H4 (cell line): ENCODE measurements at places on chromosomes 11 and 22. TPM values are rescaled to one million over a fixed set of nuclear protein-coding genes. Genes with fewer than 3 reads are reported as not detected.
A peak's percentile ranks its signal among the peaks of the same experiment; 100 is the strongest.

GRCh38 chr22:49259839-49260615 lies 567.6 kb downstream of the BRD1 start:
- DNase-seq, result no peak

GRCh38 chr22:21624120-21624879 lies 5.5 kb downstream of the YDJC start:
- no peak for DNase-seq

- no peak for DNase-seq
Observed at GRCh38 chr22:49116486-49117120, 711.1 kb downstream of the BRD1 start.

GRCh38 chr11:108672113-108672512 lies 7.2 kb downstream of the DDX10 start:
- no peak for DNase-seq

DNA sequence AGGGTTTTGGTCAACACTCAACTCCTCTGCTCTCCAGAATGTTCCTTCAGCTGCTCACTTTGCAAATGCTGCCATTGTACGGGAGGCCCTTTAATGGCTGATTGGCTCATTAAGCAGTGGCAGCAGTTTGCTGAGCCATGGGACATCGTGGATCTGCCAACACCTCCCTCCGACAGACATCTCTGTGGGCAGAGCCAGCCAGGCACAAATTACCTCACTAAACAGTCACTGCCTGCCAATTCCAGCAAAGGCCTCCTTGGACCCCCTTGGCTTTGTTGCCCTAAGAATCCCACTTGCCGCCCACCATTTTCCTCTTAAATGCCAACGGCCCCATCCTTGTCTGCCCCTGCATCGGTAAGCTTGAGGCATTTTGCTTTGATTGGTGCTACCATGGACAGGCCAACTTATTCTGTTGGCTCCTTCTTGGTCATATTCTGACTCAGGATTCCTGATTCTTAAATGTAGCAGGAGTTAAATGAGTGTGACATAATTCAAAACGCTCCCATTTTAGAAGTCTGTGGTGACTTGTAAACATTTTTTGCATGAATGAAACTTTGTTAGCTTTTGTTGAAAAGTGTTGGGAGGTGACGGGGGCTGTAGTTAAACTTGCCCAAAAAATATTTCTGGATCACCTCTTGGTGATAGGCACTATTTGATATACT lies 57.5 kb upstream of the LMO2 start:
- no peak for DNase-seq

DNA sequence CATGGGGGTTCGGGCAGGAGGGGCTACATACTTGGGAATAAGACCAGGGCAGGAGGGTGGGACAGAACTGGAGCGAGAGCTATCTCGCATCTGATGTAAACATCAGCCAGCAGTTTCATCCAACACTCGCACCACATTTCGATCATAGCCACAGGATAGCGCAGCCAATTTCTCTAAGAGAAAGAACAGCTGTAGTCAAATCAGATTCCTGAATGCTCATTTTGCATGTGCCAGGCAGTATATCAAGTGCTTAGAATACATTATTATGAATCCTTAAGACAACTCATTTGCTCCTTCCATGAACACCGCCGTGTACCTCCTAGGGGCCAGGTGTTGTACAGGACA lies 14.5 kb downstream of the DGCR2 start:
- DNase-seq, result no peak

DNA sequence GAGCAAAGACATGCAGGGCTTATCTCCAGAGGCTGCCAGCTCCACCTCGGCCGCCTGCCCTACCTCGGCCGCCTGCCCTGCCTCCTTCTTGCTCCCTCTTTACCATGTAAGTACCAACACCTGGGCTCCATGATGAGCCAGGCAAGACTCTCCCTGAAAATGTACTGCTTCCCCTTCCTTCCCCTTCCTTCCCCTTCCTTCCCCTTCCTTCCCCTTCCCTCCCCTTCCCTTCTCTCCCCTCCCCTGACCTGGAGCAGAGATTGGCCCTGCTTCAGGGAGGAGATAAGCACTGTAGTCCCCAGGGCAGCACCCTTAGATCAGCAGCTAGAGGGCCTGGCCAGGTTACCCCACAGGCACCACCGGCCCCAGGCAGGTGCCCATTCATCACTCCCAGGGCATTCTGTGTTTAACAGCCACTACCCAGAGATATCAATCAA lies 25.4 kb upstream of the ADORA2A start:
- DNase-seq, result no peak

DNA sequence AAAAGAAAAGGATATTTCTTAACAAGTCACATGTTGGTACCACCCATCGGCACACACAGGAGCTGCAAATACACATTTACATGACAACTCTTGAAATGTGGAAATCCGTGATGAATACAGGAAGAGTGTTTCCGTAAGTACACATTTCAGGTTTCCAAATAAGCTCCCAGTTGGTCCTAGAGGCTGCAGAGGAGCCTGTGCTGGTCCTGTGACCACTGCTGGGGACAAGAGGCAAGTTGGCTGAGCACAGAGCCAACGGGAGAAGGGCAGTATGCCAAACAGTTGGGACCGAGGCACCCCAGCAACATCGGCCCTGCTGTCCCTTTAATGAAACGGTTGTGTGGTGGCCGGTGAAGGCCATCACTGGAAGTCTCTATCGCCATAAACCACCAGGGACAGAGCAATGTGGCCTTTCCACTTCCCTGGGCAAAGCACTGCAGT lies 38.5 kb upstream of the ARFGAP3 start:
- no peak for DNase-seq

DNA sequence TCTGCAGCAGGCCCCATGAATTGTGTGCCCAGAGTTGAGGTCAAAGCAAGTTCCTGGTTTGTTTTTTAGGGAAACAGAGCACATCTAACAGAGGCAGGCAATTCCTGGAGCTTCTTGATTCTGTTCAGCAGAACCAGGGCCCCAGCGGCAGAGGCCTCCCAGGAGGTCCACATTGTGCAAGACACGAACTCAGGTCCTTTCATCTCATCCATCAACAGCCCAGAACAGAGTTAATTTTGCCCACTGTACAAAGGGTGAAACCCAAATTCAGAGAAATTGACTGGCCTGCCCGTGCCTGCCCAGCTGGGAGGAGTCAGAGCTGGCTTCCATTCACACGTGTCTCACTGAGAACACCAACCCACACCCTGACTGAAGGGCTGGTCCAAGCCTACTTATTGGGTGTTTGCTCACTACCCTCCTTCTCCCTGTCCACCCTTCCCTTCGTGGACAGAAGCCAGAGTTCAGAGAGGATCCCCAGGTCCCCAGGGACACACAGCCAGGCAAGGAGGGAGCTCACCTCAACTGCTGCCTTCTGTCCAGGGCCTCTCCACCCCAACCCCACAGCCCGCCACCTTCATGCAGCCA lies 607.1 kb downstream of the TBC1D22A start:
- no peak for DNase-seq

GRCh38 chr11:108871152-108871551 lies 206.3 kb downstream of the DDX10 start:
- DNase-seq, result peak; percentile 34

DNA sequence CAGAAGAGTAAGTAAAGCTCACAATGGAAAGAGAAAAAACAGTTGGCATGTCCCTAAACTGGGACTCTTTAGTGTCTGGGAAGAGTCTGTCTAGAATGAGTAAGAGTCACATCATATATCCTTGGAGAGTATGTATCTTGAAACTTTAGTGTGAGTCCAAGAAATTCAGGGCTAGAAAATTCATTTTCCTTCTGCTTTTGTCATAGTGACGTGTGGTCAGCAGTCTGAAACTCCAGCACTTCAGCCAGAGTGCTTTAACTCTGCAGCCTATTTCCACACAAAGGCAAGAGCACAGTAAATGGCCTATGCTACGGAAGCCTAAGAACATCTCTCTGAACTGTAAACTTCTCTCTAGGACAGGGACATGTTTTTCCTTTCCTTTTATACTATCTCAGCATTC lies 174.1 kb downstream of the FAM181B start:
- no peak for DNase-seq

- no peak for DNase-seq
Observed at GRCh38 chr11:60204922-60205321, 22.0 kb upstream of the MS4A6A start.

- no peak for DNase-seq
Observed at GRCh38 chr22:35743326-35743860, 25.7 kb downstream of the APOL5 start.

DNA sequence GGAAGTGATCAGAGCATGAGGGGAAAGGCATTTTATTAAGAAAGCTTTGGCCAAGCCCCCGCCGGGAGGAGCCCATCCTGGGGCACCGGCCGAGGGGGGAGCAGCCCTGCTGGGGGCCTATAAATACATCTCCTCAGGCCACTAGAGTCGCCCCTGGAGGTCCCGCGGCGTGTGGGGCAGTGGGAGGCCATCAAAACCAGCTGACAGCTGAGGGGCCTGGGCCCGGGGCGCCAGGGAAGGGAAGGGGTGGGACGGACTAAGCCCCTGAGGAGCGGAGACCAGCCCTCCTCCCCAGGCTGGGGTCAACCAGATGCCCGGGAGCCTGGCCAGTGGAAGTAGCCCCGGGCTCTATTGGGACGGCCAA lies 13.1 kb downstream of the SCARF2 start:
- no peak for DNase-seq

DNA sequence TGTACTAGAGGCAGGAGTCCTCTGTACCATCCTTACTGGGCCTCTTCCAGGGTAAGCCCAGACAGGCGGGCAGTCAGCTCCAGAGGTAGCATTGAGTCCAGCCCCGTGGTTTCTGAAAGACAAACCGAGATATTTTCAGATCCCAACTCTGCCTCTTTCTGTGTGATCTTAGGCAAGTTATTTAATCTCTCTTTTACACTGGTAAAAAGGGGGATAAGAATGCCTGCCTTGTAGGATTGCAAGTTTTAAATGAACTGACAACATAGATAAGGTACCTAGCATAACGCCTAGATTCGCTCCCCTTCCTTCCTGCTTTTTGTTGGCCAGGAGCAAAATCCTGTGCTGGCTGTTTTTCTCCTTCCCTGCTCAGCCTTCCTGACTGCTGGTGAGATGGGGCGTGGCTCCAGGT lies 56.4 kb upstream of the NNMT start:
- no peak for DNase-seq

DNA sequence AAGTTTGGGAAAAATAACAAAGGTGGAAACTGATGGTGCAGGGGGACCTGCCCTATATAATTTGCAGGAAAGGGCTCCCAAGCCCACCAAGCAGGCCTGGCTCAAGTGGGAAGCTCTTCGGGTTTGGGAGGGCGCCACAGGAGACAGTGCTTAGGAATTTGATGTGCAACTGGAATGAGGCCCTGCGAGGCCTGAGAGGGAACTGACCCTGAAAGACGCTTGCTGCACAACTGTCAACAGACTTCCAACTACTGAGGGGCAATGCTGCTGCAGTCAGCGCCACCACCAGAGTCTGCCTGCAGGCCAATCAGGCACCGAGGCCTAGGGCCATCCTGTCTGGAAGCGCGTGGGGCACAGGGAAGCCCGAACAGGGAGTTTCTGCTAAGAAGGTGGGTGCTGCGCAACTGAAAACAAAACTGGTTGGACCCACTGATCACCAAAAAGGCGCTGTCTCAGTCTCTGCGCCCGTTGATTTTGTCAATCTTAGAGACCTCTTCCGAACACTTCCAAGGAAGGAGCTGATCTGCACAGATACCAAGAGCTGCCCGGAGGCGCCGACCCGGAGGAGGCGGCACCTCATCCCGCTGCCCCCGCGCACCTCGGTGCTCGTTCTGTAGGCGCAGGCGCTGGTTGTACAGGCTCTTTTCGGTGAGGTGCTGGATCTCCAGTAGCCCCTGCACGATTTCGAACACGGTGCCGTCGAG lies 667 bp downstream of the DGCR6L start:
- DNase-seq, result peak; percentile 1

DNA sequence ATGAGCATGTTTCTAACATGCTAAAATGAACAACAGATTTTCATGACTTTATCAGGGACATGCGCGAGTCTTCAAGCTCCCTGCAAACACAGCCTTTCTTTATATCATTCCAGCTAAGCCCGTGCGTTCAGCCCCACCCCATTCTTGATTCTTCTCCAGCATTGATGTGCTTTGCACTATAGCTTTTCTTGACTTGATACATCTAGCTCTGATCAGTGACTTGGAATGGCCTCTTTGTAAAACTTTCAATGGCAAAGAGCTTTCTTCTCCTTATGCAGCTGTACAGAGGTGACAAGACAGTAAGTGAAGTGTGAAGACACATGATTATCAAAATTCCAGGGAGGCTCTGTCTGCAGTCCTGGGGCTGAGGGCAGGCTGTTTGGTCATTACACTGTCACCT lies 561.0 kb downstream of the OPCML start:
- DNase-seq, result no peak

- DNase-seq, result no peak
Observed at GRCh38 chr11:379205-380094, 10.2 kb downstream of the B4GALNT4 start.

DNA sequence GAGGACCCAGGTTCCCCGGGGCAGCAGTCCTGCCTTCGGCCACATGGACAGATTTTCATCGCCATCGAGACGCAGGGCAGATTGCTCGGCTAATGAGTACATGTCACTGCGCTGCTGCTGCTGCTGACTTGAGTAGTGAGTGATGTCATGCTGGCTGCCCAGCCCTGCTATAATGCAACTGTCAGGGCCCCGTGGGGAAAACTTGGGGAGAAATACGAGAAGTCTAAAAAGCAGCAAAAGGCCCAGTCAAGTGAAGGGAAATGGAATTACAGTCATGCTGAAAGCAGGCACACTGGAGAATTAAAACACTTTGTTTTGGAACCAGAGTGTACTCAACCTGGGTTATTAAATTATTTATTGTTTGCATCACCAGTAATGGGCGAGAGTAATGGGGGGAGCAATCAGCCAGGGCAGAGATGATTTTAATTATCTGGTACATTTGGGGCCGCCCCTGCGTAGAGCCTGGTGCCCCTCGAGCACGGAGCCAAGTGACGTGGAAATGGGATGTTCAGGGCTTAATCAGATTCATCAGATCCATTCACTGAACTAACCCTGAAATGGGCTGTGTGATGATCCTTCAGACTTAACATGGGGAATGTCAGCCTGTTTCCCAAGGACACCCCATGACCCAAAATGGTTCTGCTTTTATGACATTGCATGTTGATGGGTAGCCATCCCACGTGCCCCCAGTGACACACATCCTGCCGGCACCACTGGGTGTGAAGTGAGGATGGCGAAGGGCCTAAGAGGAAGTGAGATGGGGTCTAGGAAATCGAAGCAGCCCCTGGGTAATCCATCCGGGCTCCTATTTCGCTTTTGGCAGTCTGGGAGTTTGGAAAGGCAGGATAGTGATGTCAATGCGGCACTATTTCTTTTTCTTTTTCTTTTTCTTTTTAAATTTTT lies 241.6 kb upstream of the CADM1 start:
- DNase-seq, result no peak

- DNase-seq, result no peak
Observed at GRCh38 chr11:120221115-120221752, 10.4 kb downstream of the OAF start.

OR4D5 gene
- total RNA-seq, result not detected in 2 replicates

LRRC4C gene
- total RNA-seq, result 4.8 and 6.2 TPM in 2 replicates

OR52N4 gene
- not detected in 2 replicates for total RNA-seq

RAC2 gene
- total RNA-seq, result 15.5 and 20.9 TPM in 2 replicates

MS4A2 gene
- not detected in 2 replicates for total RNA-seq

SLC6A5 gene
- total RNA-seq, result not detected in 2 replicates

CADM1 gene
- total RNA-seq, result 35.4 and 46.9 TPM in 2 replicates

MYRF gene
- 1.0 and 1.2 TPM in 2 replicates for total RNA-seq

KCNK4 gene
- total RNA-seq, result not detected in 2 replicates

GLYAT gene
- total RNA-seq, result not detected in 2 replicates

LIPT2 gene
- 8.7 and 10.3 TPM in 2 replicates for total RNA-seq

FAM180B gene
- total RNA-seq, result not detected in 2 replicates

SLN gene
- total RNA-seq, result 1.9 TPM in 1 of 2 replicates, not detected in the other

MIOX gene
- not detected in 2 replicates for total RNA-seq

PRMT3 gene
- 33.7 and 42.4 TPM in 2 replicates for total RNA-seq

UPB1 gene
- not detected in 2 replicates for total RNA-seq

TKFC gene
- total RNA-seq, result 15.1 and 17.0 TPM in 2 replicates
